Transverse colon (tissue), 4 donors: ENCODE measurements at places on chromosomes 3 and 15.

DNA sequence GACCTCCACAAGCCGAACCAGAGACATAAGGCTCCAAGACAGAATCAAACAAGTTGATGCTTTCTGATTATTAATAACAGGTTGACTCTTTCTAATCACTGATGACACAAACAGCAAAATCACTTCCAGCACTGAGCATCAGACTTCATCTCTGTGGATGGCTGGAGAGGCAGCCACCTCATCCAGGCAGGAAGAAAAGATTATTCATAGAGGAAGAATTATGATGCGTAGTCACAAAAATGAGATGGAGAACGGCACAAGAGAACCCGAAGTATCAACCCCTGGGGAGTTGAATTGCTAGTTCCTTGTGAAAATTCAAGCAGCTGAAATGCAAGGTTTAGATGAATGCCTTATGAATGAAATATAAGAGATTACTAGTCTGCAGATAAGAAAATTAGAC is 49.9 kb upstream of the LMCD1 start:
- no peaks in the 10 kb centered on the region for H3K36me3 ChIP-seq
- no peak overlapping the region for H3K27ac ChIP-seq
- H3K4me3 ChIP-seq = no peak overlapping the region
- no peaks in the 10 kb centered on the region for H3K27me3 ChIP-seq

DNA sequence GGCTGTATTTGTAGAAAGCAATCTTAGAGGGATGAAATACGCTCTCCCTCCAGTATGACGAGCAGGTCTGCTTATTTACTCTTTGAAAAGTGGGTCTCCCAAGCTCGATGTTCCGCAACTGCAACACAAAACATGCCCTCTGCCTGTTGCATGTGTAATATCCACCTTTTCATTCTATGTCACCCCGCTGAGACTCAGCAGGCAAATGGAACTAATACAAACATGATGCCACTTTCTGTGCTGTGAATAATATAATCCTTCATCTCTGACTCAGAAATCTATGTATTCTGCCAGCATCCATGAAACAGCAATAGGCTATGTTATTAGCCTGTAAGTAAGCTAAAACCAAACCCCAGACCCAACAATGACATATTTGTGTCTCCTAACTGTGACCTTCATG is 200.8 kb upstream of the TMCO5A start:
- no peak overlapping the region for H3K4me3 ChIP-seq
- H3K36me3 ChIP-seq = no peaks in the 10 kb centered on the region
- DNase-seq = no peak
- H3K27ac ChIP-seq = no peak overlapping the region

DNA sequence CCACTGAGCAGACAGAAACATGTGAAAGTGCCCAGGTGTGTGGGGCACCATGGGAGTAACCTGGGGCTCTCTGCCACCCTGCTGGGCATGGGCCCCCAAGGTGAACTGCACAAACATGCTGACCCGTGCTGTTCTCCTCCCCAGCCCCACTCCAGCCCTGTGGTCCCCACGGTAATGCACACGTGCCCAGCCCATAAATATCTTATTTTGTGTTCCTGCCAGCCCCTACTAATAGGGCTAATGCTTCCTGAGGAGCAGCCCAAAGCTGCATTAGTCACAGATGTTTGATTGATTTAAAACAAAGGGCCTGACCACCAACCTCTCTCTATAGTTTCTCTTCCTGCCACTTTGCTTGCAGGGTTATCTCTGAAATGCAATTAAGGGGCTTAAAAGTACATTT is 95.4 kb downstream of the ABHD5 start:
- H3K27me3 ChIP-seq = no peaks in the 10 kb centered on the region
- H3K4me3 ChIP-seq = no peak overlapping the region
- no peak overlapping the region for H3K27ac ChIP-seq
- no peaks in the 10 kb centered on the region for H3K36me3 ChIP-seq
- no peak for DNase-seq
- peaks cover 8% of the 10 kb centered on the region for H3K4me1 ChIP-seq

DNA sequence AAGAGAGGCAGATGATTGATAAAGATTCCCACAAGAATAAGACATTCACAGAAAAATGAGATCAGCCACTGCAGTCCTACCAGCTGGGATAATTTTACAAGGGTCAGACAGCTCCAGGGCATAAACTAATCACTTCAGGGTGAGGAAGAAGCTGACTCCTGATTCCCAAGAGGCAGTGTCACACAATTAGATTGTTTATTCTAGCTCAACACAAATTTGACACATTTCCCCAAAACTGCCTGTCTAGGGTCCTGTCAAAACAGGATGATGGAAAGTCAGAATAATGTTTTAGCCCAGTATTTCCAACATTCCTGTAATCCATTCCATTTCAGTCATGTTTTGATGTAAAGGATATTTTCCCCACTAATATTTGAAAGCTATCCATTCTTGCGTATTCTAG is 110.8 kb downstream of the TNIK start:
- no peak overlapping the region for H3K4me3 ChIP-seq
- no peaks in the 10 kb centered on the region for H3K27me3 ChIP-seq
- no peak overlapping the region for H3K27ac ChIP-seq
- H3K4me1 ChIP-seq = peaks cover 7% of the 10 kb centered on the region
- H3K36me3 ChIP-seq = no peaks in the 10 kb centered on the region

GRCh38 chr15:58701376-58701775 is 48.1 kb downstream of the ADAM10 start:
- H3K27me3 ChIP-seq = no peaks in the 10 kb centered on the region
- DNase-seq = no peak
- no peak overlapping the region for H3K27ac ChIP-seq
- H3K36me3 ChIP-seq = no peaks in the 10 kb centered on the region

DNA sequence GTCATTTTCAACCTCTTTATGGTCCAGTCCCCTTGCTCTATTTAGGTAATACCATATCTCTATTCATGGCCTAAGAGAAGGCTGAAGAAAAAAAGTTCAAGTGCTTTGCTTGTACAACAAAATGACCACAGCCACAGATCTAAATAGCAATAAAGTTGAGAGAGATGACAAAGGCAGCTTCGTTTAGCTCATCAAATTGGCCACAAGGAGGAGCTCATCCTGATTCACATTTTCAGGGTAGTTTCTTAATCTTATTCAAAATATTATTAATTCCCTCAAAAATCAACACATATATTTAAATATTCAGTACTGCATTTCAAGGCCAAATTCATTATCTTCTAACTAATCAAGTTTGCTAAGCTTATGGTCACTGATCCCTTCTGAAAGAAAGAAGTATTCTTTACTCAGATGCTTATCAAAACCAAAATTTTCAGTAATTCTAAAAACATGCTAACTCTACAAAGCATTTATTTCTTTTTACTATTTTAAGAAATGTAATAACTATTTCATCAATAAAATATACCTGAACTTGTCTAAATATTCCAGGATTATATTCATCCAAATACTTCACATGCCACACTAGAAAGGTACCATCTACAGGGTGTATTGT is 85.5 kb downstream of the DMXL2 start:
- H3K27ac ChIP-seq = no peak overlapping the region
- H3K27me3 ChIP-seq = no peaks in the 10 kb centered on the region
- H3K4me1 ChIP-seq = no peaks in the 10 kb centered on the region
- no peak for DNase-seq
- H3K4me3 ChIP-seq = no peak overlapping the region

DNA sequence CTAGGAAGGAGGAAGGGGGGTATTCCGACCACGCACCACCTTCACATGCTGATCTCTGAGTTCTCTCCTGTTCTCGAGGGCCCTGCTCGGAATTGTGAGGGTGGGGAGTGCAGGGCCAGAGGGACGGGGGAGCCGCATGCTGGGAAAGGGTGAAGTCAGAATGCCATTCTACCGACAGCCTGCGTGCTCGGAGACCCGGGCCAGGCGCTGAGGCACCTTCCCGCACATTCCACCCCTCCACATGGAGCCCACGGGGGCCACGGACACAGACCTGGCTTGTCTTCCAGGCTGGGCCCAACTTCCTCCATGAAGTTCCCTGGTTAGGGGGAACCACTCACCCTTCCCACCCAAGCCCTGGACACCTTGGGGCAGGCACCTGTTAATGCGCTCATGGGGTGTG is 28.7 kb upstream of the PIGZ start:
- no peak overlapping the region for H3K27ac ChIP-seq
- no peak overlapping the region for H3K4me3 ChIP-seq

DNA sequence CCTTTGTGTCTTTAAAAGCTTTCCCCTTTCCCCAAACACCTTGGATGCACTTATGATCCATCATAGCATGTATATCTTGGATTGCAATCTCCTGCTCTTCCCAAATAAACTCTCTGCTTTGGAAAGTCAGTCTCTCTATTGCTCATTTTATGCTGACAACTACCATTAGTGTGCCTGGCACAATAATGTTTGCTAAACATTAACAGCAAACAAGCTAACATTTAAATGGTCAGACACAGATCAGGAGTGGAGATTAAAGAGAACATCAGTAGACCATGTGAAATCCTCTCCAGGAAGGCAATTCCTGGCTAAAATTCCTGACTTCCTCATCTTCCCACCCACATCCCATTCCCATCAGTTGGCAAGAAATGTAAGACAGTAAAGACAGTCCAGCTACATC is 44.3 kb upstream of the EIF1B start:
- DNase-seq = no peak
- H3K27me3 ChIP-seq = no peaks in the 10 kb centered on the region
- no peaks in the 10 kb centered on the region for H3K36me3 ChIP-seq
- no peak overlapping the region for H3K4me3 ChIP-seq
- no peak overlapping the region for H3K27ac ChIP-seq

DNA sequence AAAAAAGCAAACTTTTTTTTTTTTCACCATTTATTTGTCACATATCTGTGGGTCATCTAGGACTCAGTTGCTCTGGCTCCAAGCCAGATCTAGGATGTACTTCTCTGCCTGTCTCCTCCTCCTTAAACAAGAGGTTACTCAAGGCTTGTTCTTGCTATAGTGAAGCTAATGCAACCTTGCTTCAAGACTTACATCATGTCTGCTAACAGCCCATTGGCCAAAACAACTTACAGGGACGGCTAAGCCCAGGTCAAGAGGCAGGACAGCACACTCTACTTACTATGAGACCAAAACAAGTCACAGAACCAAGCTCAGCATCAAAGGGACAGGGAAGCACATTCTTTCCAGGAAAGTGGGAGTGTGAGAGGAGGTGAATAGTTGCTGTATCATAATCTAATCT is 123.8 kb upstream of the BNIP2 start:
- H3K27me3 ChIP-seq = peaks cover 43% of the 10 kb centered on the region
- no peak overlapping the region for H3K4me3 ChIP-seq
- no peaks in the 10 kb centered on the region for H3K36me3 ChIP-seq

- no peaks in the 10 kb centered on the region for H3K36me3 ChIP-seq
- no peak for DNase-seq
- no peaks in the 10 kb centered on the region for H3K4me1 ChIP-seq
- no peaks in the 10 kb centered on the region for H3K27me3 ChIP-seq
- H3K27ac ChIP-seq = no peak overlapping the region
These were observed 401.3 kb upstream of the WNT5A start for GRCh38 chr3:55888282-55888885.

DNA sequence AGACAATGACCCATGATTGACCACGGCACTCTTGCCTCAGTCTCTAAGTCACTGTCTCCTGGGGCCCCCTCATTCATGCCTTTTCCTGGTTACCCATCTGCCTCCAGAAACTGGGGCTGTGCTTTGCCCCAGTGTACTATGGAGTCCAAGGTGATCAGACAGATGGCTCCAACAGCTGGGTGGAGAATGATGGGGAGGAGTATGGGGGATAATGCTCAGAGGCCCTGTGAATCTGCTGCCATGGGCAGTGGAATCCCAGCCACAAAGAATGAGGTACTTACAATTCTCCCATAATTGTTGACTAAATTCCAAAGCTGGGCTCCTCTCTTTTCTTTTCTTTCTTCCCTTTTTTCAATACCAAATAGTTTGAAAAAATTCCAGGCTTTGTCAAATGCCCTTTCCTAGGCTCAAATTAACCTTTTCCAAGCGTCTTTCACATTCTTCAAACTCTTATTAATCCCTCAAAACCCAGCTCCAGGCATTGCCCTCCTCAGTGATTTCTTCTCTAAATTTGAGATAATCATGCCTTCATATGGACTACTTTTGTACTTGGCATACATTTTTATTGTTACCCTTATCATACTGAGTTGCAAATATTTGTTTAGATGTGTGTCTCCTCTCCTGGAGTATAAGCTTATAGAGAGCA is 148.5 kb upstream of the ICE2 start:
- H3K4me1 ChIP-seq = no peaks in the 10 kb centered on the region
- DNase-seq = no peak

- DNase-seq = no peak
- no peaks in the 10 kb centered on the region for H3K27me3 ChIP-seq
- H3K4me1 ChIP-seq = no peaks in the 10 kb centered on the region
- H3K36me3 ChIP-seq = no peaks in the 10 kb centered on the region
- no peak overlapping the region for H3K27ac ChIP-seq
These were observed 72.8 kb downstream of the KCNH8 start for GRCh38 chr3:19221081-19221480.

- no peak overlapping the region for H3K4me3 ChIP-seq
- H3K27me3 ChIP-seq = no peaks in the 10 kb centered on the region
- DNase-seq = no peak
These were observed 52.4 kb downstream of the POLQ start for GRCh38 chr3:121493431-121493830.

DNA sequence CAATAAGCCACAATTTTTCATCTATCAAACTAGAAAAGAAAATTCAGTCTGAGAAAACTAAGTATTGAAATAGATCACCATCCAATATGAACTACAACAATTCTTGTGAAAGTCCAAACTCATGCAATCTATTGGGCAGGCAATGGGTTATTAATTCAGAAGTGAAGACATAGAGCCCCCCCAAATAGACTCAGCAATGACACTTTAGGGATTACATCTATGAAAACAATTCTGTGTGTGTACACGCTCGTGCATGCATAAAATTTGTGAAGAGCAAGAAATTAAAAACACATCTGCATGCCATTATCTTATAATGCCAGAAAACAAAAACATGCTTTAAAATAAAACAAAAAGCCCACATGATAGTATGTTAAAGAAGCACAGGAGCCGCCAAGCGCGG is 151.3 kb downstream of the NR1I2 start:
- H3K36me3 ChIP-seq = no peaks in the 10 kb centered on the region
- H3K27ac ChIP-seq = no peak overlapping the region
- H3K4me3 ChIP-seq = no peak overlapping the region
- no peaks in the 10 kb centered on the region for H3K27me3 ChIP-seq

GRCh38 chr3:196662033-196662432 is 22.5 kb downstream of the NRROS start:
- no peak for DNase-seq
- H3K27me3 ChIP-seq = no peaks in the 10 kb centered on the region
- no peaks in the 10 kb centered on the region for H3K4me1 ChIP-seq
- H3K27ac ChIP-seq = no peak overlapping the region
- H3K4me3 ChIP-seq = no peak overlapping the region
